ENCODE measurements at places on chromosomes 2 and 18.

- DNase-seq: no peak
Measured at GRCh38 chr2:23207871-23208270, 177.1 kb upstream of the KLHL29 start.

- DNase-seq: peak; percentile 91
Measured at GRCh38 chr2:237482485-237482884, 4.6 kb upstream of the MLPH start.

DNA sequence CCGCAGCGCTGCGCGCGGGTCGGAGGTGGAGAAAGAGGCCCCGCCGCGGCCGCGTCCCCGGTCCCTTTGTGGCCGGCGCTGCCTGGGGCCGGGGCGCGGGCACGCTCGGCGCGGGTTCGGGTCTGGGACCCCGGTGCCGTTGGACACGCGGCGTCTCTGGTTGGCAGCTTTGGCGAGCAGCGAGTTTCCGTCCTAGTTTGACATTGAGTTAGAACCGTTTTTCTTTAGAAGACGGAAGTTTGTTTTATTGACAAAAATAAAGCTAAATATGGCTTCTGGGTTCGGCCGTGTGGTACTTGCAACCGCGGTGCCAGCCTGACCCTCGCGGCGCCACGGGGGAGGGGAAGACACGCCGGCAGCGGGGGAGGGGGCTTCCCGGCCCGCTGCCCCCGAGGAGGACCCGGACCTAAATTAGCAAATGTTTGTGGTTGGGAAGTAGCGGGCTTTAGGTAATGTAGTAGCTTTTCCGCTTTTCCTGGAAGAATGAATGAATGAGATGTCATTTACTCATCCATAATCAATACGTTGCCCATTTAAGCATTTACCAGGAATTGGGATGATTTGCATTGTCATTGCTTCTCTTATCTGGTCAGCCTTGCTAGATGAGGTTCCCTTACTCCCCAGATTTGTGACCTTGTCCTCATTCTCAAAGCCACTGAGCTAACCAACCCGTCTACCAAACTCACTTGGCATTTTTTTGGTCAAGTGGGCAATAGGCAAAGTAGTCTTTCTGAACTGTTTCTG lies 530 bp downstream of the GALNT1 start:
- DNase-seq: peak; percentile 29

- no peak for DNase-seq
Measured at GRCh38 chr2:159829376-159829775, 31.4 kb upstream of the CD302 start.

DNA sequence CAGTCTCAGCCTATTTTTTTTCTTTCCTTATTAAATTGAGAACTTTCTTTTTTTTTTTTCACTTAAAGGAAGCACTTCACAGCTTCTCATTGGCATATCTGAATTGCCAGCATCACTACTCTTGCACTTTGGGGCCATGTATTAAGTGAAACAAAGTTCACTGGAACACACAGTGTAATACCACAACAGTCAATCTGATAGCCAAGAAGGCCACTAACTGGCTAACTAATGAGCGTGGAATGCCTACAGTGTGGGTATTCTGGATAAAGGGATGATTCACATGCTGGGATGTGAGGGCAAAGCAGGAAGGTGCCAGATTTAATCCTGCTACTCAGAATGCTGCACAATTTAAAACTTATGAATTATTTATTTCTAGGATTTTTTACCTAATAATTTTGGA lies 11.7 kb upstream of the C18orf63 start:
- DNase-seq: no peak

- DNase-seq: no peak
Measured at GRCh38 chr2:226211439-226211838, 588.2 kb downstream of the IRS1 start.

DNA sequence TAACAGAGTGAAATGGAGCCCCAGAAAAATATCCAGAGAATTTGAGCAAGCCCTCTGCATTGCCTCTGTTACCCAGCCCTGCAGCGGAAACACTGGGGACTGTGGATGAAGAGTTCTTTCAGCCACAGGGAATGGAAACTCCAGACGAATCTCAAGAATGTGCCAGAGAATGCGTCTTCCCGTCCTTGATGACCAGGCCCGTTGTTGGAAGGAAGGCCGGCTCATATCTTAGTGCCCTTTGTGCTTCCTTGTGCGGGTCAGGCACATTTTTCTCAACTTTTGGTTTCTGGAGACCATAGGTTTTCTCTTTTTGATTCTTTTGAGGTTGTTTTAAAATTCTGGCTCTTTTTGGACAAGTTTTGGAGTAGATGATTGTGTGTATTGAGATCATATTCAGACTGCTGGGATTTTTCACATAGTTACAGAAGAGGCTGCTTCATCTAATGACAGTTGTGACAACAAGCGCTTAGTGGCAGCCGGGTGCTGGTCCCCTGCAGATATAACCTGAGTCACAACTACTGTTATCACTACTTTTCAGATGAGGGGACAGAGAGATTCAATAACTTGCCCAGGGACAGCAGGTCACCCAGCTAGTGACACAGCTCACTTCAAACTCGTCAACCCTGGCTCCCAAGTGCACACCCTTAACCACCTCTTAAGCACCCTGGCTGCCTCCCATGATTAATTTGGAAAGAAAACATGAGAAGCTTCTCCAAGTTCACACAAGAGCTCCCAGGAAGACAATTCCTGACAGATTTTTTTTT lies 15.7 kb downstream of the MAL start:
- no peak for DNase-seq
